ENCODE measurements at places on chromosomes 4 and X.

DNA sequence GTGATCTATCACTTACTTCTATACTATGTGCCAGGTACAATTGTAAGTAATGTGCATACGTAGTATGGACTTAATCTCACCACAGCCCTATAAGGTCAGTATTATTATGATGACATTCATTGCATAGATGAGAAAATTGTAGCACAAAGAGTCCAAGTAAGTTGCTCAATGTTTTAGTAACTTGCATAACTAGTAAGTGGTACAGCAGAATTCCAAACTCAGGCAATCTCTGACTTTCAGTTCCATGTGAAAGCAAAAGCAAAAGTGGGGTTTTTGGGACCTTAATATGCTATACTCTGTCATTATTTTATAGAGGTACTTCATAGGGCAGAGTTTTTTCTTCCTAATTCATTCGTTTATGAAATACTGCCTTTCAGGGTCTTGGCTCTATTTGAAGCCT is 188.8 kb upstream of the VEGFC start:
- DNase-seq, result no peak

DNA sequence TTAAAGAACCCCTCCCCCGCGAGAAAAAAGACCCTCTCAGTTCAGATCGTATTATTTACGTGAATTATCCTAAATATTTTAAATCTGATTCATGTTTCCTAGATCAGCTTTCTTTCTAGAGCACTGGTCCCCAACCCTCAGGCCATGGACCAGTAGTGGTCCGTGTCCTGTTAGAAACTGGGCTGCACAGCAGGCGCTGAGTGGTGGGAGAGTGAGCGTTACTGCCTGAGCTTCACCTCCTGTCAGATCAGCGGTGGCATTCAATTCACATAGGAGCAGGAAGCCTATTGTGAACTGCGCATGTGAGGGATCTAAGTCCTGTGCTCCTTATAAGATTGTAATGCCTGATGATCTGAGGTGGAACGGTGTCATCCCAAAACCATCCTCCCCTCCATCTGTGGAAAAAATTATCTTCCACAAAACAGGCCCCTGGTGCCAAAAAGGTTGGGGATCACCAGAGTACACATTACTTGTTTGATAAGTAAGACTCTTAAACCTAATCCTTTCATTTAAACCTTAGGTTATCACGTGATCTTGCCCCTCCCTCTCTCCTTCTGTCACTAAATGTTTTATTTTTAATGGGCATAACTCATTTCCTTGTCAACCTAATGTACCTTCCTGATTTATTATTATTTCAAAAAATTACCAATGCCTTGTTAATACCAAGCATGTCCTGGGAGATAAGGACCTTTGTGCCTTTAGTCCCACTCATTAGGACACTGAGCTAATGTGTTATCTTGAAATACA is 442.9 kb downstream of the TLL1 start:
- no peak for DNase-seq

DNA sequence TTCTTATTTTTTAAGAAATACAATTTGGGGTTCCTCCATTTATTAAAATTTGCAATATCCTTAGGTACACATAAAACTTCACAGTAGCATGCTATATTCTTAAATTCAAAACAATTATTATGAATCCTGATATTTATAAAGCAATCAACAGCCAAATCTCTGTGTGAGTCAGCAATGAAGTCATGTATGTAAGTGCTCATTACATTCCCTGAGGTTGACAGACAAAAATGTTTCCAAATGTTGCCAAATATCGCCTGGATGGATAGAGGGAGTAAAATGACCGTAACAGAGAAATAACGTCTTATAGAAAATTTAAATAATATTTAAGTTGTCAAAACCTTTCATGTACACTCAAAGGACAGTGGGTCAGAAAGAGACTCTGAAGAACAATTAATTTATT is 220.0 kb downstream of the PCDH18 start:
- no peak for DNase-seq

GRCh38 chr4:187251896-187252295 is 528.2 kb upstream of the FAT1 start:
- DNase-seq, result no peak

- DNase-seq, result no peak
Observed at GRCh38 chrX:85454295-85454694, 74.8 kb upstream of the POF1B start.

DNA sequence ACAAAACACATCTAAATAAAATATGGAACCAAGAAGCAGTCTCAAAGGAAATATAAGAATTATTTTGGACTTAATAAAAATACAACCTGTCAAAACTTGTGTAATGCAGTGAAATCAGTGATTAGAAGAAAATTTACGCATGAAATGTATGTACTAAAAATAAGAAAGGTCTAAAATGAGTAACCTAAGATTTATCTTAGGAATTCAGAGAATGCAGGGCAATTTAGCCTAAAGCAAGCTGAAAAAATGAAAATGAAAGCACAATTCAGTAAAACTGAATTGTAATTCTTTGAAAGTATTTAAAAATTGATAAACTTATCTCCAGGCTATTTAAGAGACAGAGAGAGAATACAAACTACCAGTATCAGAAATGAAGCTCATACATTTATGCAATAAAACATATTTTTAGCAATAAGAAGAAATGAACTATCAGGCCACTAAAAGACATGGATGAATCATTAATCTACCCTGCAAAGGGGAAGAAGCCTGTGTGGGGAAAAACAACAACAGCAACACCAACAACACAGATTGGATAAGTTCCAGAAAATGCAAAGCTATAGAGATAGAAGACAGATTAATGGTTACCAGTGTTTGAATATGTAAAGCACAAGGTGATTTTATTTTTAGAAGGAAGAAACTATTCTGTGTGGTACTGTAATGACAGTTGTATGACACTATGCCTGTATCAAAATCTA is 442.0 kb upstream of the ADGRL3 start:
- no peak for DNase-seq

DNA sequence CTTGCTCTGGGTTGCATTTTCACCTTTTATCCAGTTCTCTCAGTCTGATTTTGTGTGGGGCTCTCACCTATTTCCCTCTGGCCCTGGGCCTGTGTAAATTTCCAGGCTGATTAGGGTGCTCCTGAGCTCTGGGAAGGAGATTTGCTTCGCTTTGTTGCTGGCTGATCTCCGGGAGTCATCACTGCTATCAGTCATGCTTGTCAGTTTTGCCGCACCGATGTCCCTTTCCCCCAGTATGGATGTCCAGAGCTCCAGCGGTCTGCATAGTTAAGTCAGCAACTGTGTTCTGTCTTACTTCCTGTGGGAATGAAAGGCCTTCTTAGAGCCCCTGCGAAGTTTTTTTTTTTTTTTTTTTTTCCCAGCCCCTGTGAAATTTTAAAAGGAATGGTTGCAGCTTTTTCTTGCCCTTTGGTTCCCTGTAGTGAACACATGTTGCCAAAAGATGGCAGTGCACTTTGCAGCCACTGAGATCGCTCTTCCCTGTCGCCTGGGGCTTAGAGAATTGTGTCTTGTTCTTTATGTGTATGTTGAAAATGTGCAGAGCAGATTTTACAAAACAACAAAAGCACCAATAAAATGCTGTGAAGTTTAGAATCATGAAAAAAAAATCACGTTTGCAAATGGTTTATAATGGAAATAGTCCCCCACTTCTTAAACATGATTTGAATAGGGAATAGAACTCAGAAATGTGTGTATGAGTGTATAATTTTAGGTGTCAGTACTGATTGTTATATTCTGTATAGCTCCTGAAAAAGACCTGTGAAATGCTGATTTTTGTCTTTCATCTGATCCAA is 109.1 kb upstream of the SLC4A4 start:
- DNase-seq, result no peak

GRCh38 chr4:119715490-119716445 is 87.2 kb upstream of the PDE5A start:
- no peak for DNase-seq

DNA sequence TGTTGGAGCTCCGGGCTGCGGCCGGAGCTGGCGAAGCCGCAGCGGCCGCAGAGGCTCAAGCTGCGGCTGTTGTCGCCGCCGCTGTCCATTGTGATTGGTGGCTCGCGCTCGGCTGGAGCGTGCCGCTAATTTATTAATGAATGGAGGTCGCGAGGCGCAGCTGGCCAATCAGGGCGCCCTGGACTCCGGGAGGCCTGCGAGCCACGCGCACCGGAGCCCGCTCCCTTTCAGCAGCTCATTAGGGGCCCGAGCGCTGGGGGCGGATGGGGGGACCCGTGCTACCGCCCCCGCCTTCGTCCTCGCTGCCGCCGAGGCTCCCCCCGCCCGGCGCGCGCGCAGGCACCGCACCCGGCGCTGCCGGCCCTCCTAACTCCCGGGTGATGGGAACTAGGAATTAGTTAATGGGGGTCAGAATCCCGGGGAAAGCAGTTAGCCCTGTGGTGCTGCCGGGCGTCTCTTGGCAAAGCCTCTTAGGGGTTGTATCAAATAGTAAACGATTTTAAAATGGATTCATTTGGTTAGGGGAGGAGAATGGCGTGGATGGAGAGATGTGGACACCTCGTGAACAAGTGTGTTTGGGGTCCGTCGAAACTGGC is 589 bp upstream of the NEUROG2 start:
- no peak for DNase-seq

DNA sequence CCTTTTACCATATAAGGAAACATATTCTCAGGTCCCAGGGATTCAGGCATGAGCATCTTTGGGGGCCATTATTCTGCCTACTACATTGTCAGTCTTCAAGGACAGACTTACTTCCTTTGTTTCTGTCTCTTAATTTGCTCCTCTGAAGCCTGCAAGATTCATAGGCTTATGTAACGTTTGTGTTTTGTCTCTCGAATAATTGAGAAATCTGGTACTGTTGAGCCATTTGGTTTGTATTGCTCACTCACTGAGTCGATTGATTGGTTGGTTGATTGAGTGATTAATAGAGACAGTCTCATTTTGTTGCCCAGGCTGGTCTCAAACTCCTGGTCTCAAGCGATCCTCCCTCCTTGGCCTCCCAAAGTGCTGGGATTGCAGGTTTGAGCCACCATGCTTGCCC is 23.7 kb downstream of the TBL1X start:
- no peak for DNase-seq

DNA sequence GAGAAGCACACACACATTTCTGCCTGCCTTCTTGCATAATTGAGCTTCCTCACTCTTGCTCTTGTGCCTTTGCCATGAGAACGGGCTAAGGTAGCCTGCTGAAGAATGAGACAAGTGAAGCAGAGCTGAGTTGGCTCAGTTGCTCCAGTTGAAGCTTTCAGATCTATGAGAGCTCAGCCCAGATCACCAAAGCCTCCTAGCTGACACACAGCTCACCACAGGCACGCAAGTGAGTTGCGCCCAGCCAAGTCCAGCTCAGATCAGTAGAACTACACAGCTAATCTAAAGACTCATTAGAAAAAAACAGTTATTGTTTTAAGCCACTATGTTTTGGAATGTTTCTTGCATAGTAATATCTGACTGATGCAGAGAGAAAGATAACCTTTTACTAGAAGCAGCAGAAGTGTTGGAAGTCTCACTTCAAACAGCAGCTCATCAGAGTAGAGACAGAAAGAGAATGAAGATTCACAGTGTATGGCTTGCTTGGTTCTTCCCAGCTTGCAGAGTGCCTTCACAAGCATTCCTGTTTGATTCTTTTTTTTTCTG is 362.4 kb downstream of the MID1IP1 start:
- peak; percentile 70 for DNase-seq

DNA sequence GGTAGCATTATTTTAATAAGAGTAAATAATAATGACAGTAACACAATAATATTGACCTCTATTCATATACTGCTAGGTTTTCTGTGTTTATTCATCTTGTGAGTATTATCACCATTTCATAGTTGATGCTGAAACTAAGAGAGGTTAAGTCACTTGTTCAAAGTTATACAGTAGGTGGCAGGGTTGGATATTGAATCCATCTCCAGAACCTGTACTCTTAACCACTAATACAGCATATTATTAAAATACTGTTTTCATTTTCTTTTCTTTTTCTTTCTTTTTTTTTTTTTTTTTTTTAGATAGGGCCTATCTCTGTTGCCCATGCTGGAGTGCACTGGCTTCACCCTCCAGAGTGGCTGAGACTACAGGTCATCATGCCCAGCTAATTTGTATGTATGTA is 7.1 kb upstream of the ELF2 start:
- DNase-seq, result no peak

DNA sequence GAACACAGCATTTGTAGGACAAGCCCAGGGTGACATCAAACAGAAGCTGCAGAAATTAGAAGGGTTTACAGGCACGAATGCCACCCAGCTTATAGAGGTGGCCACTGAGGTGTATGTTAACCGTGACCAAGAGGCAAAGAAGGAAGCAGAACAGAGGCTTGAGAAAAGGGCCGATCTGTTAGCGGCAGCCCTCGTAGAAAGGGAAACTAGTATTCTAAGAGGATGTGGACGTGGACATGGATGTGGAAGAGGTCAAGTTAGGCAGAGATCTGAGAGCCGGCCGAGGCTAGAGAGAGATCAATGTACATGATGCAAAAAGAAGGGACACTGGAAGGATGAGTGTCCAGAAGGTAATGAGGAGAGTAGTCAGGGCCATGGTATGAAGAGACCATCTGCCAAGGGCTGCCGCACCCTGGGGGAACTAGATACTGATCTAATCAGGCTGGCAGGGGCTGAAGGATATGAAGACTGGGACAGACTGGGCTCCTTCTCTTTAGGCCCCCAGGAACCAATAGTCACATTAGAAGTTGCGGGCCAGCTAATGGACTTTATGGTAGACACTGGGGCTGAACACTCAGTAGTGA is 27.5 kb downstream of the LIAS start:
- DNase-seq, result no peak

- DNase-seq, result no peak
Observed at GRCh38 chr4:153426207-153426885, 39.8 kb upstream of the TMEM131L start.

- no peak for DNase-seq
Observed at GRCh38 chrX:37659047-37659446, 26.5 kb upstream of the XK start.

- peak; percentile 11 for DNase-seq
Observed at GRCh38 chrX:47515941-47516665, 33.1 kb upstream of the ZNF41 start.

- DNase-seq, result no peak
Observed at GRCh38 chrX:109281483-109282275, 200.2 kb downstream of the GUCY2F start.
